ENCODE measurements at places on chromosomes 4 and X.

DNA sequence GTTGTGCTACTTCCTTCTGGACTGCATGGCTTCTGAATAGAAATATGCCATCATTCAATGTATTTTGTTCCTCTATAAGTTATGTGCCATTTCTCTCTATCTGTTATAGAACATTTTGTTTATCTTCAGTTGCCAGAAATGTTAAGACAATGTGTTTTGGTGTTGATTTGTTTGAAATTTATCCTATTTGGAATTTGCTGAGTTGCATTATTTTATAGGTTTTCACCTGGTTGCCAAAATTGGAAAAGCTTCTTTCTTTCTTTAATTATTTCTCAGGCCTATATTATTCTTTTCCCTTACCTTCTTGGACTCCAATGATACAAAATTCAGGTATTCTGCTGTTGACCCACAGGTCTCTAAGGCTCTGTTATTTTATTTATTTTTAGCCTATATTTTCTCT is 33.4 kb upstream of the CFAP47 start:
- no peak for DNase-seq

GRCh38 chrX:104098151-104098808 is 14.0 kb upstream of the ZCCHC18 start:
- DNase-seq, result peak; percentile 60

DNA sequence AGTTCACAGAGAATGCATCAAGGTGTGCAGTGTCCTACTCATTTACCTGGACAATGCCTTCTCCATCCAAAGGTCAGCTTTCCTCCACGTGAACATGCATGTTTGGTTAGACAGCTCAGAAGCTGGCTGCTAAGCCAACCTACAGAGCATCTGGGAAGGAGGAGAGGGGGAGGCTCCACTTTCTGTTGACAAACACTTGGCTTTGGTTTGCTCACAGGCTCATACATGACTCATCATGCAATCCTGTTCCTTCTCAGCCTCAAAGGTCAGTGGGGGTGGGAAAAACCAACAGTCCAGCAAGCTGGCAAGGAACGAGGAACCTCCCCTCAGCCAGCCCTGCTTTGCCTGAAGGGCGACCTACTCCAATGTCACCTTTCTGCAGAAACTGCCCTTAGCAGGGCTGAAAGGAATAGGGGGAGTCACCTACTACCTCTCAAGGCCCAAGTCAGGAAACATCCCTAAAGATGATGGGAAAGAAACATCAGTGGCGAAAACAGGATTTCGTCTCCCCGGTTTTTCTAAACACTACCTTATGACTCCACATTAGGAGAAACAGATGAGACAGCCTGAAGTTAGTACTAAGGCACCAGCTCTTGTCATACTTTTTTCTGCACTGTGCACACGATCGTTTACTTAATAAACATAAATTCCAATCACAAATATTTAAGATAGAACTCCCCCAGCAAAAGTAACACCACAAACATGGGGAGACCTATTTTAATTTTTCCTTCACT is 37.9 kb downstream of the RELL1 start:
- DNase-seq, result no peak

- no peak for DNase-seq
These were observed 17.2 kb upstream of the PRDM5 start for GRCh38 chr4:120939693-120940092.

DNA sequence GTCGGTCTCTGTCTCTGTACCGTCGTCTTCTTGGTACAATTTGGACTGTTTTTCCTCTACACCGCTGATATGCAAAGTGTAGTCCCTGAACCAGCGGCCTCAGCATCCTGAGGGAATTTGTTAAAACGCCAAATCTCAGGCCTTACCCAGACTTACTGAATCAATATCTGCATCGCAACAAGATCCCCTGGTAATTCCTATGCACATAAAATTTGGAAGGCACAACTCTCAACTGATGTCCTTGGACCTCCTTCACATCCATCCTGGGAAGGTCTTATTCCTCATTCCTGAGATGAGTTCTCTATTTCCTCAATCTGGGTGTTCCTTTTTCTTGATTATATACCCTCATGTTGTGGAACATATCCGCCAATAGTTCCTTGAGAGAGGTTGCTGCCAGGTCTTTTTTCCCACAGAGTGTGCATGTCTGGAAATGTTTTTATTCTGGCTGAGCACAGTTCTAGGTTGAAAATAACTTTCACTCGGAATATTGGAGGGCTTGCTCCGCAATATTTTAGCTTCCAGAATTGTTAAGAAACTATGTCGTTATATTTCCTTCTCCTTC is 738 bp upstream of the HPF1 start:
- no peak for DNase-seq

DNA sequence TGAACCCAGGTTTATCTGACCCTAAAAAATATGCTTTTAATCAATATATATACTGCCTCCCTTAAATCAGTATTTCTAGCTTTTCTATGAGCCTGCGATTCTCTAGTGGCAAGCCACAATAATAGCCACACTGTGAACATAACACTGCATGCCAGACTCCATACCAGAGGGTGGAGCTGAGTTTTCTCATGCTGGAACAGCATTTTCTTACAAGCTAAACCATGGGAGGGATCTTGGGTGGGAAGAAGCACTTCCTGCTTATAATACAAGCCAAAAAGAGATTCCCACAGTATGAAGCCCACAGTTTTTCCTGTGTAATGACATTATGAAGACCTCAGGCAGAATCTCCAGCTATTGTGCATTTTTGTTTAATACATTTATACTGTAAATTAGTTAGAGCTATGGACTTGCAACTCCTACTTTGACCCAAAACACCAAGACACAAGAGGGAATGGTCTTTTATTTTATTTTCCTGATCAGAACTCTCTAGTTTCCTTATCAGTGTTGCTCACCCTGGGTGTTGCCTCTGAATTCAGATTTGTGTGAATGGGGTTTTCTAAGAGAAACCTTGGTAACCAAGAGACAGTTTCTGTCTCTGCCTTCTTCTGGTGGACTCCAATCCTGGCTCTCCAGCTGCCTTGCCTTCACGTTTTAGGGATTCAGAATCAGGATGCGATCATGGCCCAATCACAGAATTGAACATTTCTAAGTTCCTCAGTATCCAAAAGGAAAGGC is 74.5 kb upstream of the EOLA2 start:
- no peak for DNase-seq

- no peak for DNase-seq
These were observed 2.9 kb downstream of the HCFC1 start for GRCh38 chrX:153968754-153969124.

GRCh38 chr4:82005158-82005557 is 368.6 kb downstream of the HNRNPD start:
- no peak for DNase-seq

DNA sequence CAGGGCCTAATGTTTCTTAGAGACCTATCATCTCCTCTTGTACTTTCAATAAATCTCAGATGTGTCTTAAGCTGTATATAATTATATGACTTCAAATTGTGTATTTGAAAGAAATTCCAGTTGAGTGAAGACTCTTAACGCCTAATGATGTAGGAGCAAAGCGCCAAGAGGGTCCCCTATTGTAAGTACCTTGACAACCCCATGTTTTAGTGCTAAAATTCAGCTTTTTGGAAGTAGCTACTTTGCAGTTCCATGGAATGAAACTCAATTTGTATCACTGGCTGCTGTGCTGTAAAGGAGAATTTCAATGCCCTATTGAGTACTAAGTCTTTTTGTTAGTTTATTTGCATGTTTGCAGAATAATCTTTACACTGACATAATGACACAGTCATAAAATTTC is 1826.6 kb upstream of the AGA start:
- DNase-seq, result no peak

- no peak for DNase-seq
These were observed 645 bp upstream of the RAB28 start for GRCh38 chr4:13484749-13485221.

- no peak for DNase-seq
These were observed 676.7 kb upstream of the ACTRT1 start for GRCh38 chrX:128728943-128729342.

All from T-helper 2 cell (primary cell).